ENCODE measurements at places on chromosomes 7 and 10. TPM values are rescaled to one million over a fixed set of nuclear protein-coding genes. Genes with fewer than 3 reads are reported as not detected.

DNA sequence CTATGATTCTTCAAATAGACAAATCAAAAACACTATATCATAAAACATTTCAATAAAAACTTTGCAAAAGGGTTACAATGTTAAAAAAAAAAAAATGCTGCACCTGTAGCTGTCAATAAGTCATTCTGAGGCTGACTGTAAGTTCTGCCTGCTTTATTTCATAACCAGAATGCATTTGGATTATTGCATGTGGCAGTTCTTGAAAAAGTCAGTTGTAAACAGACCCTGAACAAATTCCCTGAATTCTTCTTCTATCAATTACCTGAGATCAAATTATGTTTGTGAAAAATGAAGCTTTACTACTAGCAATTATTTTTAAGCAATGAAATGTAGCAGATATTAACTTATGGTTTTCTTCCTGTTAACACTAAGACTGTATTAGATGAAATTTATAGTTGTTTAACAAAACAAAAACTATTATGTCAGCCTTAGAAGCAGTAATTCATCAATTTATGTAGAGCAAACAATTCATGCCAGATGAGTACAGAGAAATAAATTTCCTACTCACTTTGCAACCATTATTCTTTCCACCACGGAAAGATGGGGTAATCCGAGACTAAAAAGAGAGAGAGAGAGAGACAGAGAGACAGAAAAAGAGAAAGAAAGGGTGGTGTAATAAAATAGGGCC is 107.8 kb downstream of the SFMBT2 start:
- no peak for DNase-seq

- DNase-seq, result no peak
These were observed 103.8 kb downstream of the HTR5A start for GRCh38 chr7:155173905-155174304.

DNA sequence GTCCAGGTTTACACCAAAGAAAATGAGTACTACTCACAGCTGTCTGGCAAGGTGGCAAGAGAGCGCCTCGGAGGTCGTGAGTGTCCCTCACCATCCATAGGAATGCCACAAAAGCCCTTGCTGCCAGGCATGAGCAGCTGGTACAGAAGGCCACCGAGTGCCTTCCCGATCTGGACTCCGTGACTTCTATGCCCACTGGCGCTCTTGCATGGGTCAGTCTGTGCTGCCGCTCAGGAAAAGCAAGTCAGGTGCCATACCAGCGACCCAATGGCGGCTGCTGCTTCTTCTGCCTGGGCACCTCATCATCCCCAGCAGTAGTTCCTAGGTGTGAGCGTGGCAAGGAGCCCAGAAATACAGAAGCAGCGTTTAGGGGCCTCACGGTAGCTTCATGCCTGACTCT is 11.7 kb downstream of the TBXAS1 start:
- no peak for DNase-seq

GRCh38 chr7:24700521-24701260 is 56.6 kb downstream of the GSDME start:
- no peak for DNase-seq

- no peak for DNase-seq
These were observed 142.7 kb downstream of the RNF133 start for GRCh38 chr7:122556219-122556618.

DNA sequence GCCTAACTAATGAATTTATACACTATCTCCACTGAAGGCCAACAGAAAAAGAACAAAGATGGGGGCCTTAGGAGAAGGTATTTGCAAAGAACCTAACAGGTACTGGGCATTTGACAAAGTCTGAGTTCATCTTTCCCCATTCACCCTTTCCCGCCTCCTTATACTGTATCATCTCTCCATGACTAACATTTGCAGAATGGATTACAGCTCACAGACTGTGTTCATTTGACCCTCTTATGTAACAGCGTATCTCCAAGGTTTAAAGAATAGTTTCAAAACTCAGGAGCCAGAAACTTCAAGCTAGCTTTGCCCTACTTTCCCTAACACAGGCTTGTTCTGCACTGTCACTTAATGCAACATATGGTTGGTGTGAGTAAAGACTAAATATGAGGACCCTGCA is 238.7 kb upstream of the CELF2 start:
- no peak for DNase-seq

DNA sequence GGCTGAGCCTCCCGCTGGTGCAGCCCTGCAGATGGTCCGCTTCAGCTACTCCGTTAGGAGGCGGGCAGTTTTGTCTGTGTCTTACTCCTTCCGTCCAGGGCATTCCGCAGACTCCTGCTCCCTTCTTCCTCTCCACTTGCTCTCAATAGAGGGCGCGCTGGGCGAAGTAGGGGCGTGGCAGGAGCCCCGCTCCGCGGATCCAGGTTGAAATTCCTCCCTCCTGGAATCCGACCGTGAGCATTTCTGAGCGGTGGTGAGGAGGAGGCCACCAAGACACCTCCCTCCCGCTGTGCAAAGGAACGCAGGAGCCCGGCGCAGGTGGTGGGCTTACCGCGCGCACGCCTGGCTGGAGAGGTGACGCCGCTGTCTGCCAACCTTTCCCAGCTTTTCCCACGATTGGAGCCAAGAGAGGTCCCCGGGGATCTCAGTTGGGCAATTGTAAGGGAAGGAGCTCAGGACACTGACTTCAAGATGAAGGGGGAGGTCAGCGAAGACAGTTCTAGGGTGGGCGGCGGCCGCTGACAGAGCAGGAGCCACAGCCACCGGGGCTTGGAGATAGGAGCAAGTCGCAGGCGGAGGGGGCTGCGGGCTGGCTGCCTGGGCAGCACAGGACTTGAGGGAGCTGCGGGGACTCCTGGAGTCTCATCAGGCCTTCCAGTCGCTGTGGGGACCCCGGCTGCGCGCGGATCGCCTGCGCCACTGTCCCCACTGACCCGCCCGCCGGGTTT is 1011.3 kb downstream of the XPNPEP1 start:
- DNase-seq, result peak; percentile 60

Gene NANOS1
- 0.52 TPM for total RNA-seq

Gene AGAP5
- total RNA-seq, result 17.7 TPM

Gene BLNK
- total RNA-seq, result 56.4 TPM

Gene CPA2
- not detected for total RNA-seq

Gene NODAL
- not detected for total RNA-seq
